ENCODE measurements at places on chromosomes 2 and 18.

- DNase-seq, result peak; percentile 75
These were observed 3.6 kb downstream of the ZNF516 start for GRCh38 chr18:76491473-76491775.

GRCh38 chr2:169038338-169038757 is 7.2 kb upstream of the ABCB11 start:
- no peak for DNase-seq

DNA sequence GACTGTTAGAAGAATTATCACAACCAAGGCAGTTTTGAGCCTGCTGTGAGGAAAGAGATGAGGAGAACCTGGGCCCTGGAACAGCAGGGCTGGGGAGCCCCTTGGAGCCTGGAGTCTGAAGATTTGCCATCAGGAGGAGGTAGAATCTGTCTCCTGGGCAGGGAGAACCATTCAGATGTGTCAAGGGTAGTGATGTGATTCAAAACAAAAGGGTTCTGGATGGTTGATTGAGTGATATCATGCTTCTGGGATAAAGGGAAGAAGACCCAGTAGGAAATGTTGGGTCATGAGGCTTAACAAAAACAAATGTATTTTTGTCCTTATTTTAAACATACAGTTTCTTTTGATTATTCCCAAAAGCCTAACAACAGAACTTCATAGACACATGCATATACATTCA is 28.6 kb downstream of the RNF144A start:
- no peak for DNase-seq

DNA sequence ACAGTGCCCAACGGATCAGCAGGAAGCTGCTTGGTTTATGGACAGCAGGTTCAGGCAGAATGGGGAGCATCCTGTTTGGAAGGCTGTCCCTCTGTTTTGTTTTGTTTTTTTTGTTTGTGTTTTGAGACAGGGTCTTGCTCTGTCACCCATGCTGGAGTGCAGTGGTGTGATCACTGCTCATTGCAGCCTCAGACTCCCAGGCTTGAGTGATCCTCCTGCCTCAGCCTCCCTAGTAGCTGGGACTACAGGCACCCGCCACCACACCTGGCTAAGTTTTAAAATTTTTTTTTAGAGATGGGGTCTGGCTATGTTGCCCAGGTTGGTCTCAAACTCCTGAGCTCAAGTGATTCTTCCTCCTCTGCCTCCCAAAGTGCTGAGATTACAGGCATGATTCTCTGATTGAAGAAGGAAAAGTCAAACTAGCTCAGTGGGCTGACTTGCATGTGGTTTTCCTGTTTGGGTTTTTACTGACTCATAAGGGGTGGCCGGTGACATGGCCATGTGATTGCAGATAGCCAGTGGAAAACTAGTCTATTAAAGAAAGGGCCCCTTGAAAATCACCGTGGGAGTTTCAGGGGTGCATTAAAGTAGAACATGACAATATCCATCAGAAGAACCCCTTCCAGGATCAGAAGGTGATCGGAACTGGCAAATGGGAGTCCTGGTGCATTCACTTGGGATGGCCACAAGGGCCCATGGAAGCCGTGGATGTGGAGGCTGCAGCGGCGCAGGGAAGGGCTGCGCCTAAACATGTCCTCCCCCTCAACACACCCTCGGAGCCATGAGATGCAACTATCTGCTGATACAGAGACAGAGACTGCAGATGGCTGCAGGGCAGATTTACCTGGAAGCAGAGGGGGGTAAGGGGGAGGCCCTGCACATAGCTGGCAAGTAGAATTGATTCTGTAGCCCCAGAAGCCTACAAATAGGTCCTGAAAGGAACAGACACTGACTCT is 26.5 kb downstream of the AQP12B start:
- DNase-seq, result peak; percentile 30

DNA sequence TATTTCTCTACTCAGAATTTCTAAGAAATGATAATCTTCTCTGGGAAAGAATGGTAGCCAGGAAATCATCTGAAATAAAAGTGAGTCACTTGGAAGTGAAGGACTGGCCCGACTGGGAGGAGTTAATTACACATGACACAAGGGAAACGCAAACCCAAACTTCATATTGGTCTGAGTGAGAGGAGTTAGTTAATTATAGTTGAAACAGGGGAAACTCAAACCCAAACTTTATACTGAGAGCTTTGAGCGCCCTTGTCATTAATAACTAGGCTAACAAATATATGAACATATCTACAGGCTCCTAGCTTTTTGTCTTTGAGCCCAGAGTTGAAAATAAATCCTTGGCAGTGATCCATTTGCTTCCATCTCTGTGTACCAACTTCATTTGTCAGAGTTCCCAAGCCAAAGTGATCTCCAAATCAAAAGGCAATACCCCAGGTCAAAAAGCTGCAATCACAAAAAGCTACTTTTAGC is 187.8 kb upstream of the COL3A1 start:
- DNase-seq, result no peak

GRCh38 chr2:48174503-48174902 is 268.2 kb upstream of the FBXO11 start:
- no peak for DNase-seq

- DNase-seq, result no peak
These were observed 142.9 kb upstream of the SMAD2 start for GRCh38 chr18:48073211-48073930.

GRCh38 chr2:168025487-168026202 is 221.8 kb downstream of the STK39 start:
- no peak for DNase-seq

- peak; percentile 40 for DNase-seq
These were observed 37.0 kb upstream of the TMEM18 start for GRCh38 chr2:714005-714741.

DNA sequence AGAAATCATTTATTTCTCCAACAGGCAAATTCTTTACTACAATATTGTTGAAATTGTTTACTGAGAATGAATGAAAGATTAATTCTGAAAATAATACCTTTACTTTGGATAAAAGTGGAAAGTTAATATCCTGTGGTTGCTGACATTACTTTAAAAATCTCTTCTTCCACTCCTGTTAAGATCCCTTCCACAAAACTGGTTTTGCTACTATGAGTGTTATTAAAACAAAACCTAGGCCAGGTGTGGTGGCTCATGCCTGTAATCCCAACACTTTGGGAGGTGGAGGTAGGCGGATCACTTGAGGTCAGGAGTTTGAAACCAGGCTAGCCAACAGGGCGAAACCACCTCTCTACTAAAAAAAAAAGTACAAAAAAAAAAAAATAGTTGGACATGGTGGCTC is 123.9 kb upstream of the CCDC150 start:
- DNase-seq, result no peak

- no peak for DNase-seq
These were observed 629.6 kb upstream of the VRK2 start for GRCh38 chr2:57417007-57417406.

GRCh38 chr2:113148606-113149552 is 21.5 kb downstream of the IL1RN start:
- DNase-seq, result no peak

GRCh38 chr2:137938204-137938603 is 26.1 kb upstream of the HNMT start:
- DNase-seq, result no peak

GRCh38 chr2:70161069-70161534 is 29.7 kb downstream of the C2orf42 start:
- no peak for DNase-seq

GRCh38 chr2:124482551-124482950 is 457.5 kb downstream of the CNTNAP5 start:
- no peak for DNase-seq

DNA sequence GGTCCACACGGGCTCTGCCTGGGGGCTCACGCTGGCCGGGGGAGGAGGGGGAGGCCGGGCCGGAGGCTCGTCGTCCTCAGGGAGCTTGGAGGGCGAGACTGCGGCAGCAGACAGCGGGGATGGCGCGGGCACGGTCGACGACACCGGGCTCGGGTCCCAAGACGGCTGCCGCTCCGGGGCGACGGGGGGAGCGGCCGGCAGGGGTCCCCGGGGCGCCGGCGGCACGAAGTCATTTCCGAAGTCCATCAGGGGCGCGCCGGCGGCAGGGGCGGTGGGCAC is 491 bp downstream of the RTN4 start:
- no peak for DNase-seq

- DNase-seq, result no peak
These were observed 87.3 kb upstream of the LCLAT1 start for GRCh38 chr2:30359644-30360167.

DNA sequence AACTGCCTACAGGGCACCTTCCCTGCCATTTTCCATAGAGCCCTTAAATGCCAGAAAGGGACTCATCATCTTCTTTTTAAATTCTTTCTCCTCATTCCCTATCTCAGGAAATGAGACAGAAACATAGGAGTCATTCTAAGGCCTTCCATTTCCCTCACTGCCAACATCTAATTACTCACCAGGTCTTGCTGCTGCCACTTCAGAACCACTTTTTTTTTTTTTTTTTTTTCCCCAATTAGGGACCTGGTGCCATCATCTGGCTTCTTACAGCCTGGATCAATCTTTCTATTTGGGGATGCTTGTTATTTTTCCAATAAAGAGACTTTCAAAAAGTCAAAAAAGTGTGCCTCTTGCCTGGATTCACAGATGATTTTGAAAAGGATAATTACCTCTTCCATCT is 373.4 kb downstream of the LPIN1 start:
- DNase-seq, result no peak

- no peak for DNase-seq
These were observed 42.8 kb downstream of the STK25 start for GRCh38 chr2:241465543-241465942.

DNA sequence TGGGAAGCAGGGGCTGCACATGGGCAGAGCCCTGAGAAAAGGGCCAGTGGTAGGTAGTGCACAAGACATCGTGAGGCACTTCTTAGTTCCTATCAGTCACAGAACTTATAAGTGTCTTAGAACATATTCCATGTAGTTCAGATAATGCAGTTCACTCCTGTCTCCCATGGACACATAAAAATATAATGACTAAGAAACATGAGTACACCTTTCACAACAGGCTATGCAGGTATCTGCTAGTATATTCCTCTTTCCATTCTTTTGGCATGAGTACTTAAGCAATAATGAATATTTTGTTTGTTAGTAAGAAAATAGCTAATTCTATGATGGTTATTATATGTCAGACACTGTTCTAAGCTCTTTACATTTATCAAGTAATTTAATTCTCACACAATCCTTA is 808.4 kb downstream of the BCL11A start:
- no peak for DNase-seq

GRCh38 chr2:31233741-31234682 is at the start of gene EHD3:
Gene EHD3, plus strand, starts transcription at chr2:31234152. Its CDS starts 470 bp downstream, at chr2:31234622.
- peak; percentile 81 for DNase-seq

DNA sequence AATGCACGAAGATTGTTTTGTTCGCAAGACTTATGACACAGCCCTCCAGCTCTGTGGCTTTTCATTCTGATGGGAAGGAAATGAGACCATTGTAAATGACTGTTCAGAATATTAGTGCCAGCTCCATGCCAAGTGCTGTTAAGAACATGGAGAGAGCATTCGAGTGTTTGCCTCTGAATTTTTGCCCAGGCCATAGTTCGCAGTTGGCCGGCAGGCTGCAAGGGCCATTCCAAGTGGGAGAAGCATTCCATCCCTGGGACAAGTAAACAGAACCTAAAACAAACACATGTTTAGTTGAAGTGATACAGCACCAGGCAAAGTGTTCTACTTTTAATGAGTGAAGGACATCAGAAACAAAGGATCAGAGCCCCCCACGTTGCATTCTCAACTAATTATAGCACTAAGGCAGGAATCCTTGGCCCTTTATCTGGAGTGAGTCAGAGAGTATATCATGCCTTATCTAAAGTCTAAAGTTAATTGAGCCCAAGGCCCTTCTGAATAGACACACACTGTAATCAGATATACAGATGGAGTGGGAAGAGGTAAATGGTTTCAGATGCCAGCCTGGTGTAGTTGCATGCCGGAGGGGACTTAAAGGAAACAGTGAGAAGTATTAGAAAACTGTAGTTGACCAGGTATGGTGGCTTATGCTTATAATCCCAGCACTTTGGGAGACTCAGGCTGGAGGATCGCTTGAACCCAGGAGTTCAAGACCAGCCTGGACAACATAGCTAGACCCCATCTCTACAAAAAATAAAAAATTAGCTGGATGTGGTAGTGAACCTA is 53.3 kb downstream of the NEDD4L start:
- no peak for DNase-seq

GRCh38 chr2:112782234-112782799 is 2.0 kb downstream of the IL1A start:
- DNase-seq, result no peak

DNA sequence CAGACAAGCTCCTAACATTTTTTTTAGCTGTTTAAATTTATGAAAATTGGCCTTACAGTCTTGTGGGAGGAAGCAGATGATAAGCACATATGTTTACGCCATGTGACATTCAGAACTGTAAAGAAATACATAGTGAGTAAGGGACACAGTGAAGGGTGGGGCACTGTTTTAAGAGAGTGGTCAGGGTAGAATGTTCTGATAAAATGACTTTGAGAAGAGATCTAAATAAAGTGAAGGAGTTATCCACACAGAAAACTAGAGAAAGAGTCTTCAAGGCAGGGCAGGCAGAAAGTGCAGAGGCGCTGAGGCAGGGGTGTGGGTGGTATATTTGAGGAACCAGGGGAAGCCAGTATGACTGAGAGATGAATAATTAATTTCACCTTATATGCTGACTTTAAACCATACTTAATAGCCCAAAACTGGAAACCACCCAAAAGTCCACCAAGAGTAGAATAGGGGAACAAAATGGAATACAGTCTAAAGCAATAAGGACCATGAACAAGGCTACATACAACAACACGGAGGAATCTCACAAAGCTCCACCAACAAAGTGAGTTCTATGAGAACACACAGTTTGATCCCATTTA is 8.6 kb downstream of the MREG start:
- DNase-seq, result no peak

DNA sequence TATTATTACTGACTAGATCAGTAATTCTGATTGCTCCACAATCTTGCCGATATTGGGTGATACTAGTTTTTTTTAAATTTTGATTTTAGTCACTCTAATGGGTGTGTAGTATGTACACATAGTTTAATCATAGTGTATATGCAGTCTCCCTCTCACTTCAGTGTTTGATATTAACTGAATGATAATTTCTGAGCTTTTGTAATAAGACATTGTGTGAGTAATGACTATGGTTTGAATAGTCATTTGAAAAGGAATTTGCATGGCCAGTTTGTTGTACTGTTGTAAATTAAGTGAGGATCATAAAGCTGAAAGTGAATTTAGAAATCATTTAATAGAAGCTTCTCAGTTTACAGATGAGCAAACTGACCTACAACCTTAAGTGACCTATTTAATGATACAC is 33.4 kb downstream of the USP14 start:
- no peak for DNase-seq

DNA sequence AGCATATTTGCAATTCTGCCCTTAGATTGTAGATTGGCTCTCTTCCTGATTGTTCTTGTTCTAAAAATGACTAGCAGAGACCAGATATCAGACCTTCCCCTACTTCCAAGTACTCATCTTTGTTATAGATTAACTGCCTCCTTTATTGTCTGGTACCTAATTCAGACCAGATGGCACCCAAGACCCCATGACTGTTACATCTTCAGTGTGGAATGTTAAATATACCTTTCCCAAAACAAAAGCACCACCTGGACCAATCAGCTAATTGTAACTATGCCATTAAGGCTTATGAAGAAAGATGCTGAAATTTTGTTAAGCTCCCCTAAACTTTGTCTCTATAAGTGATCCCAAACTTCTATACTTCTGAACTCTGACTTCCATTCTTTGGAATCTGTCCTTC is 12.0 kb upstream of the TFPI start:
- no peak for DNase-seq

All from CD4-positive, alpha-beta T cell treated with Interleukin-1 beta for 1 hour (primary cell).